ENCODE measurements at places on chromosomes 5 and 9. TPM values are rescaled to one million over a fixed set of nuclear protein-coding genes. Genes with fewer than 3 reads are reported as not detected.
A peak's percentile ranks its signal among the peaks of the same experiment; 100 is the strongest.

PJA2 gene
- total RNA-seq, result 56.5 TPM

DNA sequence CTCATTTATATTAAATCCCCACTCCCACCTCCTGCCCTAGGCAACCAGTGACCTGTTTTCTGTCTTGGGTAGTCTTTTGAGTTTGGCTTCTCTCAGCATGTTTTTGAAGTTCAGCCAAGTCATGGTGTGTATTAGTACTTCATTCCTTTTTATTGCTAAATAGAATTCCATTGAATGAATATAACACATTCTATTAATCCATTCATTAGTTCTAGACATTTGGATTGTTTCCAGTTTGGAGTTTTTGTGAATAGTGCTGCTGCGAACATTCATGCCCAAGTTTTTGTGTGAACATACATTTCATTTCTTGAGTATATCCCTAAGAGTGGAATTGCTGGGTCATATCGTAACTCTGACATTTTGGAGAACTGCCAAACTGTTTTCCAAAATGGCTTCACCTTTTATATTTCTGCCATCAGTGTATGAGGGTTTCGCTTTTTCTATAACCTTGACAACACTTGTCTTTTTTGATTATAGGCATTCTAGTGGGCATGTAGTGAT, 2.7 kb downstream of the ZNF346 start:
- H3K36me3 ChIP-seq, result no peaks in the 10 kb centered on the region
- H3K27ac ChIP-seq, result no peak overlapping the region
- no peak overlapping the region for H3K4me3 ChIP-seq
- H3K4me1 ChIP-seq, result peaks cover 6% of the 10 kb centered on the region

DNA sequence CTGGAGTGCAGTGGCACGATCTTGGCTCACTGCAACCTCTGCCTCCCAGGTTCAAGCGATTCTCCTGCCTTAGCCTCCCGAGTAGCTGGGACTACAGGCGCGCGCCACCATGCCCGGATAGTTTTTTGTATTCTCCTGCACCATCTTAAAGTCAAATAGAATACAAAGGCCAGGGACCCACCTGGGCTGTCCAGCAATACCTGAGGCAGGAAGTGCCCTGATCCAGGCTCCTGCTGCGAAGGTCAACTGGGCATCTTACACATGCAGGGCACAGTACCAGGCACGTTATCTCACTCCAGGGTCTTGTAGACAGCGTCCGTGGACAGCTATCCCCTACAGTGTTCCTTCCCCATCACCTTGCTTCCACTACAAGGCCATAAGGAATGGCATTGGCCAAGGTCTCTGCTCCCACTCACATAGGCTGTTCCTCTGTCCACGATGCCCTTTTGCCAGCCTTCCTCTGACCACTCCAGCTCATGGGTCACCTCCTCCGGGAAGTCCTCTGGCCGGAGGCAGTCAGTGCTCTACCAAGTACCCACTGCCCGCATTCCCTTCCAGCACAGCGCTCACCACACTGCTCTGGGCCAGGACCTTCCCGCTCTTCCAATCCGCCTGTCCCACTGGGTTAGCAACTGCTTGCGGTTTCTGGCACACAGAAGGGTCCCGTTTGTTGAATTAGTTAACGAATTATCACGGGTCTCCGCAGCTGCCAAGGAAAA, 978 bp downstream of the P4HA2 start:
- peak overlapping the region; percentile 87 for H3K27ac ChIP-seq
- no peaks in the 10 kb centered on the region for H3K36me3 ChIP-seq
- peak; percentile 45 for DNase-seq
- H3K4me1 ChIP-seq, result peaks cover 43% of the 10 kb centered on the region
- H3K4me3 ChIP-seq, result peak overlapping the region; percentile 93
- H3K27me3 ChIP-seq, result no peaks in the 10 kb centered on the region

DNA sequence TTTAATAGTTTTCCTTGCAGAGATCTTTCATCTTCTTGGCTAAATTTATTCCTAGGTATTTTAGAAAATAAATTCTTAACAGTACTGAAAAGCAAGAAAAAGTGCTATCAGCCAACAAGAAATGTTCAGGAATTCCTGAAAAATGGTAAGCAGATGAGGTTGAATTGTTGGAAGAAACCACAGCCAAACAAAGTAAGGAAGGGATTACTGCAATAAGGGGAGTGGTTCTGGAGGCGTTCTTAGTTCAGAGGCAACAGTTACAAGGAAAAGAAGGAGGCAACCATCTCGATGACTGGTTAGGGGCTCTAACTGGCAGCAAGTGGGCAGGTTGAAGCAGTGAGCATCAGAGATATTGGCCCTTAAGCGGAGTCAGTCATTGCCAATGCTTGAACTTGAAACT, 12.8 kb upstream of the OR13J1 start:
- H3K27me3 ChIP-seq, result no peaks in the 10 kb centered on the region
- H3K4me1 ChIP-seq, result no peaks in the 10 kb centered on the region
- H3K36me3 ChIP-seq, result no peaks in the 10 kb centered on the region
- H3K27ac ChIP-seq, result no peak overlapping the region
- H3K4me3 ChIP-seq, result no peak overlapping the region

GRCh38 chr9:36940500-36940853, 93.6 kb downstream of the PAX5 start:
- H3K4me3 ChIP-seq, result no peak overlapping the region
- no peak overlapping the region for H3K27ac ChIP-seq
- H3K36me3 ChIP-seq, result no peaks in the 10 kb centered on the region
- H3K4me1 ChIP-seq, result no peaks in the 10 kb centered on the region
- DNase-seq, result no peak

- H3K36me3 ChIP-seq, result no peaks in the 10 kb centered on the region
- H3K4me1 ChIP-seq, result no peaks in the 10 kb centered on the region
- no peaks in the 10 kb centered on the region for H3K27me3 ChIP-seq
Measured at GRCh38 chr9:115237385-115237998, 119.5 kb upstream of the TNC start.

DNA sequence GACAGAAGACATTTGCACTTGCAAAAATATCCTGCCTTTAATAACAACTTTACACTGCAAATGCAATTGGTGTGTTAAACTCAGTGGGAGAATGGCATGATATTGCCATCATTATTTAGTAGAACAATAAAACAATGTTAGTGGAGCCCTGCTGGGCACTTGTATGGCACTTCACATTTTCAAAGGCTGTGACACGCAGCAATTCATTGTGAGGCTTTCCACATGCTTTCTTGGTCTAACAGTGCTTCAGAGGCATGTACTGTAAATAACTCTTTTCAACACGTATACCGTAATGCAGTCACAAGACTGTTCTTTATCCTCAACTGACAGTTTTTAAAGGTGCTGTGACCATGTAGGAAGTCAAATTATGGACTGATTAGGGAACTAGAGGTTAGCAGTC, 155.5 kb upstream of the EPB41L4A start:
- no peaks in the 10 kb centered on the region for H3K27me3 ChIP-seq

DNA sequence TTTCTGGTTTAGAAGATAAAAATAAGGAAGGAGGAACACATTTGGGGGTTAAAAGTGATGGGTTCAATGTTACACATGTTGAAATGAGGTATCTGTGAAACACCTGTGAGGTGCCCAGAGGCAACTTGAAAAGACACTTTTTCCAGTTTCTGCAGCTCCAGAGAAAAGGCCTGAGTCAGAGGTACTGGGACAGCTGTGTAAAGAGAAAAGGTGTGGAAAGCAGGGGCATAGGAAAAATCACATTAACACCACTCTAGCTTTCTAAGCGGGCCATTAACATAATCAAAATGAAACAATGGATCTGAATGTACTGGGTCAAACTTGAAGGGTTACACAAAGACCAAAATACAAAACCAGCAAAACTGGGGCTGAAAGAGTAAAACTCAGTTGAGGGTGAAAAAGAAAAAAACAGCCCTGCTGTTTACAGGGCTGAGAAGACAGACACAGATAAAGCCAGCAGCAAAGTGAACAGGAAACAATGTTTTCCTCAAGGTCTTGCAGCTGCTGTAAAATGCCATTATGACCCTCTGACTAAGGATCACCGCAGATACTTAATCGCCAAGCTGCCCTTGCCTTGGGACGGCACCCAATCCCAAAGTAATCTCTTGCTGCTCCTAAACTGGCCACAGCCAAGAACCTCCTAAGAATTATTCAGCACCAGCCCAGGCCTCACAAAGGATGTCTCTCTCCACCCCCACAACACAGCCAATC, 104.7 kb downstream of the DROSHA start:
- no peaks in the 10 kb centered on the region for H3K36me3 ChIP-seq
- no peak overlapping the region for H3K4me3 ChIP-seq
- no peak for DNase-seq
- peaks cover 1% of the 10 kb centered on the region for H3K4me1 ChIP-seq

- H3K36me3 ChIP-seq, result no peaks in the 10 kb centered on the region
- H3K4me3 ChIP-seq, result peak overlapping the region; percentile 88
- no peaks in the 10 kb centered on the region for H3K4me1 ChIP-seq
- no peaks in the 10 kb centered on the region for H3K27me3 ChIP-seq
Measured at GRCh38 chr9:83622433-83622938, 457 bp upstream of the IDNK start.

FGFR4 gene
- total RNA-seq, result 3.2 TPM

Data from psoas muscle (tissue), 8 donors.